Trophoblast cell (in vitro differentiated cells and primary cell): ENCODE measurements at places on chromosomes 12 and 14.

- no peak for DNase-seq
Observed at GRCh38 chr12:65840793-65841670, 16.7 kb downstream of the HMGA2 start.

- no peak for DNase-seq
Observed at GRCh38 chr12:94114166-94114565, 34.2 kb upstream of the PLXNC1 start.

DNA sequence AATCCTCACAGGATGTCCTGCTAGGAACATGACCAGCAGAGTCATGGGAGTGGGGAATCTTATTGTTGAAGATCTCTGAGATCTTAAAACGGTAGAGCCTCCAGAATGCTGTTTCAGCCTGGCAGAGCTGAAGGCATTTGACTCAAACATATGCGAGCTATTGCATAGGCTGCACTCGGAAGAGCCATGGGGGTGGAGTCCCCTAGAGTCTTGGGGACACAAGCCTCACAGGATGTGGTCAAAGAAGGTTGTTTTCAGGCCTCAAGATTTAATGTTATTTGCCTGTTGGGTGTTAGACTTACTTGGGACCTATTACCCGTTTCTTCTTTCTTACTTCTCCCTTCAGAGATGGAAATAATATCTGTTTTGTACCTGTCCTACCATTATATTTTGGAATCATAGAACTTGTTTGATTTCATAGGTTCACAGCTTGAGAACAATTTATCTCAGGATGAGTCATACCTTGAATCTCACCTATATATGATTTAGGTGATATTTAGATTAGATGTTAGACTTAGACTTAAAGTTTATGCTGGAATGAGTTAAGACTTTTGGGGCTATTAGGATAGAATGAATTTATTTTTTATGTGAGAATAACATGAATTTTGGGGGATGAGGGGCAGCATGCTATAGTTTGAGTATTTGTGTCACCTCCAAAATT, 172.2 kb upstream of the ATP2B1 start:
- DNase-seq, result no peak

DNA sequence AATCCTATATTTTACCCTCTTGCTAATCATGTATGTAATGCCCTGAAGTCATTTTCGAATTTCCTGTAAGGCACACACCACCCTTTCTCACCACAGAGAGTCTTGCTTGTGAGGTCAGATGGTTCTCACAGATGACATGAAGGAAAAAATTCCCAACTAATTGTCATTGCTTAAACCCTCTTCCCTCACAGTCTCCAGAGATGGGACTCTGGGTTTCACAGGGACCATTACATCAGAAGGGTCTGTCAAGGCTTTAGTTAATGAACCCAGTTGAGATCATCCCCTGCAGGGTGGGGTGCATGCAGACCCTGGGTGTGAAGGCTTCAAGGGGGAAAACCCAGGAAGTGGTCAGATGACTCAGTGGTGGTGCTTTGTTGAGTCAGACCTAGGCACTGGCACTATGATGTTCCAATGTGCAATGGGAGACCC, 229.6 kb downstream of the BCAT1 start:
- DNase-seq, result peak; percentile 15

- DNase-seq, result no peak
Observed at GRCh38 chr14:60196291-60196690, 31.1 kb upstream of the DHRS7 start.
